ENCODE measurements at places on chromosomes 12 and 14. TPM values are rescaled to one million over a fixed set of nuclear protein-coding genes. Genes with fewer than 3 reads are reported as not detected.

The NANOG gene
- not detected for total RNA-seq

The HCAR1 gene
- 7.7 TPM for total RNA-seq

The TRIM9 gene
- 3.3 TPM for total RNA-seq

The TAS2R7 gene
- total RNA-seq: not detected
